HEK293T (cell line): ENCODE measurements at places on chromosomes 1 and 21.

GRCh38 chr1:1088801-1089680 lies 14.9 kb upstream of the RNF223 start:
- peak; percentile 4 for DNase-seq

- no peak for DNase-seq
These were observed 46.2 kb downstream of the DDR2 start for GRCh38 chr1:162678439-162678838.

GRCh38 chr1:206584683-206585082 lies 27.6 kb downstream of the EIF2D start:
- no peak for DNase-seq

GRCh38 chr1:222045786-222046185 lies 303.9 kb upstream of the DUSP10 start:
- DNase-seq, result no peak

GRCh38 chr1:226397955-226398636 lies 9.8 kb downstream of the PARP1 start:
- DNase-seq, result no peak

- no peak for DNase-seq
These were observed 174.3 kb upstream of the LMO4 start for GRCh38 chr1:87154384-87154783.

- no peak for DNase-seq
These were observed 21.8 kb downstream of the NEK7 start for GRCh38 chr1:198178615-198179014.

- no peak for DNase-seq
These were observed 21.4 kb downstream of the AHCYL1 start for GRCh38 chr1:110005971-110006370.

GRCh38 chr1:81369833-81370232 lies 430.9 kb upstream of the ADGRL2 start:
- no peak for DNase-seq

GRCh38 chr1:32992489-32993323 lies 28.1 kb upstream of the RNF19B start:
- DNase-seq, result peak; percentile 74

- DNase-seq, result no peak
These were observed 2110.3 kb downstream of the NCAM2 start for GRCh38 chr21:23108533-23108932.

- DNase-seq, result peak; percentile 45
These were observed 876 bp downstream of the RAB29 start for GRCh38 chr1:205774198-205775014.

GRCh38 chr1:178060789-178061556 lies 32.9 kb upstream of the RASAL2 start:
- no peak for DNase-seq

DNA sequence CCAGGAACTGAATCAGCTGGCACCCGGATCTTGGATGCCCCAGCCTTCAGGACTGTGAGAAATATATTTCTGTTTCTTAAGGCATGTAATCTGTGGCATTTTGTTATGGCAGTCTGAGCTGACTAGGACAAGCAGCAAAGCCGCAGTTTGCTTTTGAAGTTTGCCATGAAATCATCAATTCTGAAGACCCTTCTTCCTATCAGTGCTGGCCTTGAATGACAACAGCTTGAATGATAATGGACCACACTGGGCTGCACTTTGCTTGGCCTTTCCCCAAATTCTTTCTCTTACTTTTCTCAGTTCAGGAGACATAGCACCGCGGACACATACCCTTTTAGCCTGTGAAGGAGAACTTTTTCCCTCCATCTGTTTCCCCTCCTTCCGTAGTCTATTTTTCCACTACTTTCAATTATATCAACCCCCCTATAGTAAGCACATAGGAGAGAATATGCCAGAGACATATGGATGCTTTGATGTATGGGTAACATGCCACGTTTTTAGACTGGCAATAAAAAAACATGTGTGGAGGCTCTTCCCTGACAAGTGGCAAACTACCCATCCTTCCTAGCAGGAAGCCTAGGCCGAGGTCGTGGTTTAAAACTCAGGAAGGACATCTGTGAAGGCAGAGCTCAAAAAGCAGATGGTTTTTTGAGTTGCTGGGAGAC lies 42.9 kb downstream of the HLX start:
- DNase-seq, result no peak

DNA sequence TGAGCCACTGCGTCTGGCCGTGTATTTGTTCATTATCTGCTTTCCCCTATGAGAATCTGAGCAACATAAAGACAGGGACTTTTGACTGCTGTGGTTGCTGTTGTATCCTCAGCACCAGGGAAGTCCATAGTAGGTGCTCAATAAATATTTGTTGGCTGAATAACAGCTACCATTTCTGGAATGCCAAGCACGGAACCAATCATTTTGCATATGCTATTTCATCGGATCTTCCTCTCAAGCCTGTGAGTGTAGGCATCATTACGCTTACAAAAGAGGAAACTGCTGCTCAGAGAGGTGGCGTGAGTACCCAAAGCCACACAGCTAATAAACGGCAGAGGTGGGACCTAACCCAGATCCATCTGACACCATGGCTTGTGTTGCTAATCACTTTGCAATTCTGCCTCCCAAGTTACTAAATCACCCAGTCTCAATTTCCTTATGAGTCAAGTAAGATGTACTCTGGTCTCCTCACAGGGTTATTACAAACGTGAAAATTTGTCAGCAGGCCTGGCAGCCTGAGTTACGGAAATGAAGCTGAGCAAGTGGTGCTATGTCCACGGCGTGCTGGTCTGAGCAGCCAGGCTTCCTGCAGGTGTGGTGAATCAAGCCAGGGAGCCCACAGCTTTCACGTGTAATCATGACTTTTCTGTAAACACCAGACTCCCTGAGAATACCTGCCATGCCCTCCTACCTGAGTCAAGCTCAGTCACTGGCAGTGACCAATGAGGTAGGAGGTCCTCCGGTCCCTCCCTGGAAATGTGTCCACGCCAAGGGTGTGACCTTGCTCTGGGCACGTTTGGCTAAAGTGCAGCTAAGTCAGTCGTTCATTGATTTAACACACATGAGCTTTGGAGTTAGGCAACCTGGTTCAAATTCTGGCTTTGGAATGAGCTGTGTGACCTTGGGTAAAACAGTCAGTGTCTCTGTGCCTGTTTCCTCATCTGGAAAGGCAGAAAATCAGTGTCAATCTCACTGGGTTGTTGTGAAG lies 4.8 kb upstream of the RHCE start:
- no peak for DNase-seq

- DNase-seq, result no peak
These were observed 17.9 kb downstream of the PRDM15 start for GRCh38 chr21:41861255-41861654.

DNA sequence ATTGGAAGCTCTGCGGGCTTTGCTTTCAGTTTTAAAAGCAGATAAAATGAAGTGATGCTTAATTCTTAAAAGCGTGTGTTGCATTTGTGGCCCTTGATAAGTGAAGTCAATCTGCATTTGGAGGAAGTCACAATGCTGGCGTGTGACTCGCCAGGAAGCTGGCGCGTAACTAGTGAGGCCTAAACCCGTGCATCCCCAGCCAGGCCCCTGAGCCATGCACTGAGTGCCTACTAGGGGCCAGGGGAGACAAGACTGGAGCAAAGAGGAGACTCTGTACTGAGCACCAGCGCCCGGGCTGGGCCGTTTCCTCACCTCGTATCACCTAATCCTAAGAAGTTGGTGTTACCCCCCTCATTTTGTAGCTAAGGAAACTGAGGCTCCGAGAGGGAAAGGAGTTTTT lies 4.6 kb upstream of the DDOST start:
- no peak for DNase-seq

- DNase-seq, result no peak
These were observed 390.1 kb downstream of the PRDM2 start for GRCh38 chr1:14090062-14090461.

GRCh38 chr1:39255222-39255621 lies 50.7 kb downstream of the MACF1 start:
- DNase-seq, result no peak

- no peak for DNase-seq
These were observed 51.7 kb downstream of the SLC16A1 start for GRCh38 chr1:112904071-112904830.

GRCh38 chr1:212098771-212099170 lies 63.2 kb downstream of the DTL start:
- no peak for DNase-seq

DNA sequence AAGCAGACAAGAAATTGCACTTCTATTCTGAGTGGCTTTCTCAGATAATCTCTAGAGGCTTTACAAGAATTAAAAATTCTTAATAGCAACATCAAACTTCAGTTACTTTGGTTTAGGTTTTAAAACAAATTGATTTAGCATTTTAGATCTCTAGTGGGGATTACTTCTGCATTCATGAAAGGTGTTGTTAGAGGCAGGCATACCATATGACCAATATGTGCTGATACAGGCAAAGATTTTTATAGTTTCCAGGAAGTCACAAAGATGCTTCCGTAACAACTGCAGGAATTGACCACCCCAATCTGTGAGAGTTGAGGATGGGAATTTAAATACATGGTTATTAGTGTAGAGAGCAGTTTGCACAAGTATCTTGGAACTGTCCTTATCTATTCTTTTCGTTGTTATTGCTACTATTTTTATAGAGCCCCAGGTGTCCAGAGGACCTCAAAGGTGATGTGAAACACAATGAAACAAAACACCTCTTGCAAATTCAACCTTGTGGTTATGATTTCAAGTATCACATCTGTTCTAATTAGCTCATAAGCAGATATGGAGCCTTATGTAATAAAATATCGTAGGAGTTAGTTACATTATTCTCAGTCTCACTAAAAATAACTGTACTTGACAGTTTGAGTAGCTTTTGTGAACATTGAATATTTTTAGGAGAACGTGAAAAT lies 512.7 kb upstream of the ADGRL4 start:
- no peak for DNase-seq

DNA sequence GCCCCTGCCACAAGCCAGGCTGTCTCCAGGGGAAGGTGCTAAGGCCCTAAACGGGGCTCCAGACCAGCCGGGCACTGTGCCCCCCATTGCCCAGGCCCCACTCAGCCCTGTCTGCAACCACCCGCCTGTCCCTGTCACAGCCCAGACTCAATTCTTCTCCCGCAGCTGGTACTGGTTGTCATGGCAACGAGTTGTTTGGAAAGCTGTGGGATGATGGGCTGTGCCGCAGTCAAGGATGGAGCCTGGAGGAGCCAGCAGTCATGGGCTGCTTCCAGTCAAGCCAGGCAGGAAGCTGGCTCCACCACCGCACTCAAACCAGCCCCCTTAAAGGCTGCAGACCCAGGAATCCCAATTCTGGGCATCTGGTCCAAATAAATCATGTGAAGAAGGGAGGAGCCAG lies 4.2 kb downstream of the SPOCD1 start:
- no peak for DNase-seq

DNA sequence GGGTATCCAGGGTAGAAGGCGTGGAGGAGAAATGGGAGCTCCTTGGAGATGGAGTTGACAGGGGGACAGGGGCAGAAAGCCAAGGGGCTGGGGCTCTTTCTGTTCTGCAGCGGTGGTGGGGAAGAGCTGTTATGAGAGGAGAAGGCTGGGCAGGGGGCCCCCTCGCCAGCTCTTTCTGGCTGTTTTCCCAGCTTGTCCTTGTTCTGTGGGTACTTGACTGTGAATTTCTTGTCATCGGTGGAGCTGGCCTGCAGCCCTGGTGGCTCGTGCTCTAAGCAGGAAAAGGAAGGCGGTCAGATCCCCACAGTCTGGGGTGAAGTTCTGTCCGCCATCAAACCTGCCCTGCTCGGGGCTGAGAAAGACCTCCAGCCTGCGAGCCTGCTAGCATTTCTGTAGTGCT lies 7.6 kb downstream of the ZNF683 start:
- DNase-seq, result no peak

GRCh38 chr21:45378258-45378966 lies 26.6 kb upstream of the COL18A1 start:
- DNase-seq, result no peak

- no peak for DNase-seq
These were observed 282.0 kb downstream of the FAM72C start for GRCh38 chr1:143689781-143690180.

- no peak for DNase-seq
These were observed 106.4 kb downstream of the RGL1 start for GRCh38 chr1:183911285-183911684.

DNA sequence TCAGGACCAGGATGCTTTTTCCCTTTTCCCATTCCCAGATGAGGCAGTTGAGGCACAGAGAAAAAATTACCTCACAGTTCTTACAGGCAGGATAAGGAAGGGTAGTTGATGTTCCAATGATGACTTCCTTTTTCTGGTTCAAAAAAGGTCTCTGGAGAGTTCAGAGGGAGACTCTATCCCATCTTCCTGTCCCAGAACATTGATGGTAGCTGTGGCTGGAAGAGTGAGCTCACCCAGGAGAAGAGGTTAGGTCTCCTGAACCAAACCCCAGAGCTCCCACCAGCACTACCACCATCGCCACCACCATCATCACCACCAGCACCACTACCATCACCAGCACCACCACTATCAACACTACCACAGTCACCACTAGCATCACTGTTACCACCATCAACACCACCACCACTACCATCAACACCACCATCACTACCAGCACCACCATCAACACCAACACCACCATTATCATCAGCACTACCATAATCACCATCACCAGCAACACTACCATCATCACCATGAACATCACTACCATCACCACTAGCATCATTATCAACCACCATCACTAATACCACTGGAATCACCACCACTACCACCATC lies 105.5 kb upstream of the RUNX3 start:
- no peak for DNase-seq

GRCh38 chr1:11736746-11737639 lies 1.1 kb downstream of the AGTRAP start:
- peak; percentile 34 for DNase-seq

DNA sequence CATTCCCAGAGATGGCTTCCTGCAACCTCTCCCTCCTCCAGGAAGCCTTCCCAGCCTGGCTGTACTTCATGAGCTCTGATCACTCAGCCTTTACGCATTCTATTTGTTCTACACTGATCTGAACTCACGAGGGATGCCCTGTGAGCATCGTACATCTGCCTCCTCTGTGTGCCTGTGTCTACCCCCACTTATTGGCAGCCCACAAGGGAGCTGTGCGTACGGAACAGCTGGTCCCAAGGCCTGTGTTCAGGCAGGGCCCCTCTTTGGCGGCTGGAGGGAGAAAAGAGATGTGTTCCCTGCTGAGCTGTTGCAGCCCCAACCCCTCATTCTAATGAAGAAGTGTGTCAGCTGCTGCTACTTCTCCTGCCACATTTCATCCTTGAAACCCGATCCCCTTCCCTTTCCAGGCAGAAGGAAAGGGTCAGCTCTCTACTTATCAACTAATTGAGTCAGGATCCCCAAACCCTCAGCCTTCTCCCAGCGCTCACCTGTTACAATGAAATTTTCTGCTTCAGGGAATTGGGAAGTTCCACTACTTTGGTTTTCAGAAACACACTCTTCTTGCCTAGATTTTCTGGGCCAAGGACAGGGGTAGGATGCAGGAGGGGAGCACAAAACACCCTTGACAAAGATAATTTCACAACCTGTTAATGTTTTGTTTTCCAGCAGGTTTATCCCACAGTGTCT lies 3.2 kb downstream of the INKA2 start:
- no peak for DNase-seq

GRCh38 chr1:154773551-154773950 lies 96.5 kb downstream of the KCNN3 start:
- DNase-seq, result no peak
